ENCODE measurements at places on chromosomes 5 and 9. TPM values are rescaled to one million over a fixed set of nuclear protein-coding genes. Genes with fewer than 3 reads are reported as not detected.

DNA sequence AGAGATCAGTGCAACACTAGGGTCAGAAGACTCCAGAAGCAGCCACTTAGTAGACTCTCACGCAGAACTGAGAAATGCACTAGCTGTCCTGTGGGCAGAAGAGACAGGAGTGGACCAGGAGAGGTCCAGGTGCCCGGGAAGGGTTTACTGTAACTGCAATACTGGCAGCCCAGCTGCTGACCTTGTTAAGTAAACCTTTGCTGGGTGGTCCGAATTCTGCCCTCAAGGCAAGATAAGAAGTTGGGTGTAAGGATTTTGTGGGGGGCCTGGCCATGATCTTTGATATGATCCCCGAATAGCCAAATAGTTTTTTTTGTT, 91.3 kb downstream of the PDE6A start:
- DNase-seq: no peak

DNA sequence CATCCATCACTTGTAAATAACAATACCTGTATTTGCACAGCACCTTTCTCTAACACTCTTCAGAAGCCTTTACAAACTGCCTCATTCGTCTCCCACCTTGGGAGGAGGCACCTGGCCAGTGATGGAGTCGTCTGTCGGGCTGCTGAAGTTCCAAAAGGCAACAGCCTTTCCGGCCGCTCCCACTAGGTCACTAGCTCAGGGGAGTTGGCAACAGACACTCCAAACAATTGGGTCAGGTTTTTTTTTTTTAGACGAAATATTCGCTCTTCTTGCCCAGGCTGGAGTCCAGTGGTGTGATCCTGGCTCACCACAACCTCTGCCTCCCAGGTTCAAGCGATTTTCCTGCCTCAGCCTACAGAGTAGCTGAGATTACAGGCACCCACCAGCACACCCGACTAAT, 4.0 kb downstream of the DAP start:
- DNase-seq: no peak

DNA sequence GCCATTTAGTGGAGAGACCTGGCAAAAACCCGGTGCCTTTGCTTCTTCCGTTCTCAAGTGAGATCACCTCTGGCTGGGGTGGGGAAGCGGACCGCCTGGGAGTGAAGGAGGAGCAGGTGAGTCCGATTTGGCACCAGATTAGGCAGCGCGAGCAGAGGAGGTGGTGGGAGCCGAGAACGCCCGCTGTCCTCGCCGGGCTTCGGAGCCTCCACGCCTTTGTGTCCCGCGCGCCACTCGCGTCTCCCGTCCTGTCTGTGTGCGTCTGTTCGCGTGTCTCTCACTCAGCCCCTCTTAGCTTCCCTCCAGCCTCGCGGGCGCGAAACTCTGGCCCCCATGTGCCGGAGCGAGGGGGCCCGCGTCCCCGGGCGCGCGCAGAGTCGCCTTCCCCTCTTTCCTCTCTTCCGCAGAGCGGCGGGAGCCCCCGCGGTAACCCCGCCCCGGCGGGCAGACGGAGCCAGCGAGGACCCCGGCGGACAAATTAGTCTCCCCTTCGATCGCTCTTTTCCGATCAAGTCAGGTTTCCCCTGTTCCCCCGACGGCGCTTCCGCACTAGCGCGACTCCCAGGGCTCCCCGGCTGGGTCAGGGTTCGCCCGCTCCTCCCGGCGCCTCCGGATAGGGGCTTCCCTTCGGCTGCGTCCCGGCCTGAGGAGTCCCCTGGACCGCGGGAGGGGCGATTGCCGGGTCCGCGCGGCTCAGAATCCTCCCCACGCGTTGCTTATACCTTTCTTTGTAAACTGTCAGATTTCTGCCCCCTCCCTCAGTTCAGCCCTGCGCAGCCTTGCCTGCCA, 7.1 kb downstream of the POU4F3 start:
- DNase-seq: no peak

DNA sequence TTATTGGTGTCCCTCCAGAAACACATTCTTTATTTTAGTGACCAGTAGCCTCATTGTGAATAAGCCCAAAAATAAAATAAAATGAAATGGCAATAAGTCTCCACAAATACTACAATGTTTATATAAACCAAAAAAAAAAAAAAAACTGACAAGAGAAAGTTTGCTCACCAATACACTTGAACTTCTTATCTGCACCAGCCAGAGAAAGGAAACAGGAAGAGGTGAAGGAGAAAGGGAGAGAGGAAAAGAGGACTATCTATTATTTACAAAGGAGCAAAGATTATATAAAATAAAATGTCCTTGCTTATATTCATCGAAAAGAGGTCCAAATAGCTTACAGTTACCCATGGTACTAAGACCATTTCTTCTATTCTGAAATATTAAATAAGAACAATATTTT, 176.4 kb upstream of the CCNG1 start:
- no peak for DNase-seq

- no peak for DNase-seq
These were observed 101.0 kb downstream of the CD180 start for GRCh38 chr5:67095346-67096171.

DNA sequence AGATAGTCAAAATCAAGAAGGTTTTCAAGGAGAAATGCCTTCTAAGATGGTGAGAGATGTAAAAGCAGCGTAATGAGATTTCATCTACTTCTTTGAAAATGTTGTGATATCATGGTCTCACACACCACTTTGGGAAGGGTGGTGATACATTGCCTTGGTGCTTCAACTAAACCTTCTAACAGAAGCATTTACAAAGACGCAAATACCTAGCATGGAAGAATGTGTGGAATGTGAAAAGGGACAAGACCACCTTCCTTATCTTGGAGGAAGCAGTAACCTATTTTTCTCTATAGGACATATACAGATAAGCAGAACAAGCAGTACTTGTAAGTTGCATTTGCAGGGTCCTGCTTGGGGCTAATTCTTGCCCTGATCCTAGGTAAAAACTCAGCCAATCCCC, 38.8 kb downstream of the PCA3 start:
- no peak for DNase-seq

DNA sequence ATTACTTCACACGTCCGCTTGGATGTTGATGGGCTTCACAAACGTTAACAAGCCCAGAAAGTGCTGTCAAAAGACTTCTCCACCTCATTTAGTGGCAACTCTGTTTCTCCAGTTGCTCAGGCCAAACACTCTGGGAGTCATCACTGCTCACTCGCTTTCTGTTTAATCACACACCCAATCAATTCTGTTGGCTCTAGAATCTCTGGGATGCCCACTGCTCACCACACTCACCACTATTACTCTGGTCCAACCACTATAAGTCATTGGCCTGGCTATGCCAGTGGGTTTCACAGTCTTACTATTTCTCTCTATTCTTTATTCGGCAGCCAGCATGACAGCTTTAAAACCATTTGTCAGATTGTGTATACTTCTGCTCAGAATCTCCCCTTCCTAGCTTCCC, 163.5 kb downstream of the KDM4C start:
- DNase-seq: no peak

DNA sequence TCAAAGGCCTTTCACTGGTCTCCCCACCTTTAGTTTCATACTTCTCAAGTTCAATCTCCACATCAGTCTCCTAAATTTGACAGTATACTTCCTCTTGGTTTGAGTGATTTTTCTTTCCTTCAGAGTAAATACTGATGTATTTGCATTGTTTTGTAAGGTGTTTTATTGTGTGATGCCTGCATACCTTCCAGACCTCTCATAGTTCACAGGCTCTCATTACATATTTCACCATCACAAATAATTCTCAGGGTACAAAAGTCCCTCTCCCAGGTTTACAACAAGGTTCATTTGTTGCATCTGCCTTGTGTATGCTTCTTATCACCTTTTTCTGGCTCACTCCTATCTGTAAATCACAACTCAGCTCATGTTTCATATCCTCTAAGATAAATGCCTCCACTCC, 22.2 kb upstream of the TUSC1 start:
- no peak for DNase-seq

DNA sequence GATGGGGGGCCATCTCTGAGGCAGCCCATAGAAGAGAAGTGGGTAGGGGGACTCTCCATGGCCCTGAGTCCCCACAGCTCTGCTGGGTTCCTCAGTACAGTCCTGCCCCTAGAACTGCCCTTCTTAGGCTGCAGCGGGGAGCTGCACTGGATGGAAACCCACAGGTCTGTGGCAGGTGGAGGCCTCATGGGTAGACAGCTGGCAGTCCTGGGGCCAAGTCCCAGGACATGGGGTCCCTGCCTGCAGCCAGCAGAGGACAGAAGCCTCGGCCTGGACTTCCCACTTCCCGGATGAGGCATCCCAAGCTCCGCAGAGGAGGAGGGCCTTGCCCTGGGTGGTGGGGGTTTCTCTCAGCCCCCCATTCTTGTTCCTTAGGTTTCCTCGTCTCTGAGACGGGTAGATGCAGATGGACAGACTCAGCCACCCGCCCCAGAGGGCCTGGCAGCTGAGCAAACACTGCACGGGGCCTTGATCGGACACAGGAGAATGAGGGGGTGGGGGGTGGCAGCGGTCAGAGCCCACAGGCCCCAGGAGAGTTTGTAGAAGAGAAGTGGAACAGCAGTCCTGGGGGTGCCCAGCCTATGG, 153.8 kb downstream of the C9orf50 start:
- DNase-seq: no peak

GRCh38 chr5:149911031-149911430, 33.6 kb downstream of the PDE6A start:
- DNase-seq: no peak

DNA sequence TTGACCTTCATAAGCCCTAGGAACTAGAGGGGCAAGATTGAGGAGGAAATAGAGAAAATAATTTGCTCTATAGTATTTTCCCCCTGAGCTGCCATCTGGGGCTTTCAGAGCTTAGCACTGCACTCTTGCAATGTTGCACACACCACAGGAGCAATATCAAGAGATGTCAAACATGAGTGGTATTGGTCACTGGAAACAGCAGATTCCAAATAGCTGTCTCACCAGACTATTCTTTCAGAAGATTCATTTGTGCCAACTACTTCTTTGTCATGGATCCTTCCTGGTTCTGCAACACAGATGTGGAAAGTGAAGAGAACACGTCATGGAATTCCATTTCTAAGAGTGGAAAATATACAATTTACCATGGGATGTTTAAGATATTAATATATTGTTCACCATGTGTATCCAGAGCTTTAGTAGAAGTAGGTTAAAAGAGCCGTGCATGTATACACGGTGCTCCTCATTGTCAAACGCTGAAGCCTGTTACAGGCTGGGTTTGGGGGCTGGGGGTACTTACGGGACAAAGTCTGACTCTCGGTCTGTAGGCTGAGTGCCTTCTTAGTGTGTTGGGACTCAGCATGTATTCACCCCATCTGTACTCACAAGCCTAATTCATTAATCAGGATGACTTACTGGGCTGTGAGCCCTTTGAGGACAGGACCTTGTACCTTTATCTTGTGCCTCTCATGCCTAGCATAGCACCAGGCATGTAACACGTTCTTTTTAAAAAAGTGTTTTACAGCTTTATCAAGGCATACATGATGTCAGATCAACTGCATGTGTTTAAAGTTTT, 31.4 kb upstream of the GDNF start:
- DNase-seq: no peak

GRCh38 chr5:126755593-126755992, 21.3 kb upstream of the LMNB1 start:
- DNase-seq: no peak

DNA sequence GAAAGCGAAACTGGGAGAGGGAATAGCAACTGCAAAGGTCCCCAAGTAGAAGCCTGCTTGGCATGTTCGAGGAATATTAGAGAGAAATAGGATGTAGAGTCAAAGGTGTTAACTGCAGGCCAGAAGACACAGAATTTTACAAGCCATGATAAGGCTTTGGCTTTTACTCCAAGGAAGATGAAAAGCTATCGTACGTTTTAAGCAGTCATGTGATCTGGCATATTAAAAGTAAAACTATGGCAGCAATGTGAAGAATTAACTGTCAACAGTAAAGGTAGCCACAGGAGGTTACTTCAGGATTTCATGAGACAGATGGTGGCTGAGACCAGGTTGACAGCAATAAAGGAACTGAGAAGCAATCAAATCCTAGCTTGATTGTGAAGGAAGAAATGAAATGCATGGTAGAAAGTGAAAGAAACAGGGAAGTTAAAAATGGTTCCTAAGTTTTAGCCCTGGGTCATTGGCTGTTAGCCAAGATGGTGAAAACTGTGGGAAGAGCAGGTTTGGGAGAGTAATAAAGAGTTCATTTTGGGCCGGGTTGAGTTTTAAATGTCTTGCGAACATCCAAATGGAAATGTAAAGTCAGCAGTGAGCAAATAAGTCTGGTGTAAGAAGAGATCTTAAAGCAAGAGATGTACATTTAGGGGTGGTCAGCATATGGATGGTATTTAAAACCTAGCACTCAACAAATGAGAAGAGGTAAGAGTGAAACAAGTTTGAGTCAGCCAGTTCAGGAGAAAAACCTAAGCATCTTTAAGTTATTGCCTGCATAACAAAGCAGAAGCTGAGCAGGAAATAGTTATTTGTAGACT, 20.3 kb upstream of the TTC33 start:
- no peak for DNase-seq

DNA sequence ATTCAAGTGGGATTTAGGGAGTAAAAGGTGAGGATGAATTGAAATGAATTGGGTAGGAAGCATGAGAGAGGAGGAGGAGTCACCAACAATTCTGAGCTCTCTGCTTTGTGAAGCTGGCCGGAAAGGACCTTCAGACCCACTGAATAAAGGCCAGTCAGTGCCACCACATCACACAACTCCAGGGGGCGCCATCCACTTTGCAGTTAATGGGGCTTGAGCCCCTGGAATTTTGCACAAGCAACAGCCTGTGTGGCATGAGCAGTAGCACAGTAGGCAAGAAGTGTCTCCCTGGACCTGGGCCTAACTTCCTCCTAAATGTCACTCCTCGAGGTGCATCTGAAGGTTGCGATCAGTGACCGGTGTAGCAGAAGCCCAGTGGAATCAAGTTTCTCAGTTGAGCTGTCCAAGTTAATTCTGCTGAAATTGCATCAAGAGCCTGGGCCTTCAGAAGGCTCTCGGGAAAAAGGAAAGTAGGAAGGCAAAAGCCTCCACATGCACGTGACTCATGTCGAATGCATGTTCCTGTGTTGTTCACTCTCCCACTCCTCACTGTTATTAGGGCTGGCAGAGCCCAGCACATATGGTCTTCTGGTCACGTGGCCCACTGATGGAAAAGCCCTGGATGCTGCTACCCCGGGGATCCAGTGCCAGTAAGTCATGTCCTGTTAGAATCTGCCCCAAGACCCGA, 27.8 kb upstream of the GLIS3 start:
- DNase-seq: no peak

DNA sequence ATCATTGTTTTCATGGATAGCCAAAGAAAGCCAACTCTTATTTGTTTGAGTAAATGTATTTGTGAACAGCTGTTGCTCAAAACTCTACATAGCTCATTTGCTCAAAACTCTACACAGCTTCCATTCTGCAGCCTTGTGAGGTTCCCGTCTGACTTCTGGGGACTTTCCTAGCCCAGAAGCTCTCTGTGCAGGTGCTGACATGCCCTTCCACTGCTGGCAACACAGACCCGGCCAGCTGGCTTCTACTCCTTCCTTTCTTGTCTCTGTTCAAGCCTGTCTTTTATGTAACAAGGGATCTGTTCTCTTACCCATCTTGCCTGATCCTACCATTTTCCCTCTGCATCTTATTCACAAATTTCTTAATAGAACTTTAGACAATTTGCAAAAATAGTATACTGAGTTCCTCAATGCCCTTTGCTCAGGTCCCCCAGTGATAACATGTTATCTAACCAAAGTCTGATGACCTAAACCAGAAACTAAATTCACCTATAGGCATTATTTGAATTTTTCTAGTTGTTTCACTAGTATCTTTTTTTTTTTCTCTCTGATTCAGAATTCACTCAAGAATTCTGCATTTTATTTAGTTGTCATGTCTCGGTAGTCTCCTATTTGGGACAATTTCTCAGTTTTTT, 556.5 kb upstream of the SEMA6A start:
- no peak for DNase-seq

The CYLC2 gene
- total RNA-seq: not detected

The MLANA gene
- total RNA-seq: not detected

The PTGER4 gene
- 50.8 TPM for total RNA-seq

The GDNF gene
- total RNA-seq: not detected

Measured in activated CD8-positive, alpha-beta T cell treated with anti-CD3 and anti-CD28 coated beads, Interleukin-2, amount 10 ng/mL, durations not matched to agents 7 days and 5 days (primary cell).